ENCODE measurements at places on chromosomes 16 and 17.

GRCh38 chr17:56570199-56570598 lies 23.3 kb upstream of the NOG start:
- DNase-seq, result no peak

- DNase-seq, result peak; percentile 26
Observed at GRCh38 chr16:24499193-24499814, 40.1 kb upstream of the RBBP6 start.

GRCh38 chr17:8728971-8729370 lies 15.7 kb downstream of the CCDC42 start:
- DNase-seq, result no peak

GRCh38 chr16:27991876-27992275 lies 71.6 kb downstream of the GSG1L start:
- DNase-seq, result no peak

DNA sequence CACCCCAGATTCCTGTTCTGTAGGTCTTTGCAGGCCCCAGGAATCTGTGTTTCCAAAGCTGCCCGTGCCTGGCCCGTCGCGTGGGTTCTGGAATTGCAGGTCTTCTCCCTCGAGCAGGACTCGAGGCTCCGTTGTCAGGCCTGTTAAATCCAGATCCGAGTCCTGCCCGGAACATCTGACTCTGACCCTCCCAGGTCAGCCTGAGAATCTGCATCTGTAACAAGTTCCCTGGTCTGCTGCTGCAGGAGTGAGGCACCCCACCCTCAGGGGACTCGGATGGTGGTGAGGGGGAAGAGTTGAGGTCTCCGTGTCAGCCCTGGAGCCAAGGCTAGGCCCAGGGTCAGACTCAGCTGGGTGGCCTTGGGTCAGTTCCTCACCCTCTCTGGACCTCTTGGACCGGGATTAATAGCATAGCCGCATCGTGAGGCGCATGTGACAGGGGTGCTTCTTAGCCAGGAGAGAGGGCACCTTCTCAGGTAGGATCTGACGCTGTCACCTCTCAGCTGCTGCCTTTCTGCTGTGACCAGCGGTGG lies 8.8 kb downstream of the SPIRE2 start:
- DNase-seq, result no peak

DNA sequence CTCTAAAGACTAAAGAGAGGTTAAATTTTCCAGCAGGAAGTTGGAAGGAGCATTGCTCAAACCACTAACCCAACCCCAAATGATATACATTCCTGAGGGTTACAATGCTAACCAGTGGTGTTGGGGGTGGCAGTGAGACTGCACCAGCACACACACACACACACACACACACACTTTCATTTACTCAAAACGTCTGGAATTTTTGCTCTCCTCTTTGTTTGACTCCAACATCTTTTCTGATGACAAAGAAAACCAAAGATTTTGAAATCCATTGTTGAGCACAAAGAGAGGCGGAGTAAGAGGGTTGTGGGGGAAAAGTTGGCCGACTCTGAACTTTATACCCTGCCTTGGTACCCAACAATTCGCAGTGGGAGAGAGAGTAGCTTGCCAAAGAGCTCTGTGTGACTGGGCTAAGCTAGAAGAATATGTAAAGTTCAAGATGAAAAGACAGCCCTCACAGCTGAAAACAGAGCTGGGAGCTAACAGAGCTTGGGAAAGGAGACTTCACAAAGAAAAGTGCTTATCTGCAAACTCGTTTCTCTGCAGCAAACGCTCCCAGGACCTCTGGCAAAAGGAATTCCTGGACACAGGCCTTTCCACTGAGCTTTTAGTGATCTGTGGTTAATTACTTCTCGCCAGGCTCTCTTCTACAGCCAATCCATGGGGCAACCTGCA lies 426.0 kb upstream of the CDH11 start:
- no peak for DNase-seq

GRCh38 chr16:84561291-84561690 lies 56.6 kb downstream of the COTL1 start:
- no peak for DNase-seq

DNA sequence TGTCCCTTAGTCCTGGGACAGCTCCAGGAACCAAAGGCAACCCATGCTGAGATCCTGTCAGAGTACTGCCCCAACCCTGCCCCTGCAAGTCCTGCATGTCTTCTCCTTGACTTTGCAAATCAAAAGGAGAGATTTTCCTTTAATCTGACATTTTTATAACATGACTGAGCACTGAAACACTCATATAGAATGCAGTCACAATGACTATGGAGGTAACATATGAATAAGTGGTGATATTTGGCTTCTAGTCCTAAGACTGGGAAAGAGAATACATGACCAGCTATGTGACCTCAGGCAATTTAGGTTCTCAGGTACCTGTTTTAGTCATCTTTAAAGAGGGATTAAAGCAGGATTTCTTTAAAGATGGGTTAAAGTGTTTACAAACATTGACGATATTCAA lies 941.6 kb upstream of the CDH8 start:
- no peak for DNase-seq

DNA sequence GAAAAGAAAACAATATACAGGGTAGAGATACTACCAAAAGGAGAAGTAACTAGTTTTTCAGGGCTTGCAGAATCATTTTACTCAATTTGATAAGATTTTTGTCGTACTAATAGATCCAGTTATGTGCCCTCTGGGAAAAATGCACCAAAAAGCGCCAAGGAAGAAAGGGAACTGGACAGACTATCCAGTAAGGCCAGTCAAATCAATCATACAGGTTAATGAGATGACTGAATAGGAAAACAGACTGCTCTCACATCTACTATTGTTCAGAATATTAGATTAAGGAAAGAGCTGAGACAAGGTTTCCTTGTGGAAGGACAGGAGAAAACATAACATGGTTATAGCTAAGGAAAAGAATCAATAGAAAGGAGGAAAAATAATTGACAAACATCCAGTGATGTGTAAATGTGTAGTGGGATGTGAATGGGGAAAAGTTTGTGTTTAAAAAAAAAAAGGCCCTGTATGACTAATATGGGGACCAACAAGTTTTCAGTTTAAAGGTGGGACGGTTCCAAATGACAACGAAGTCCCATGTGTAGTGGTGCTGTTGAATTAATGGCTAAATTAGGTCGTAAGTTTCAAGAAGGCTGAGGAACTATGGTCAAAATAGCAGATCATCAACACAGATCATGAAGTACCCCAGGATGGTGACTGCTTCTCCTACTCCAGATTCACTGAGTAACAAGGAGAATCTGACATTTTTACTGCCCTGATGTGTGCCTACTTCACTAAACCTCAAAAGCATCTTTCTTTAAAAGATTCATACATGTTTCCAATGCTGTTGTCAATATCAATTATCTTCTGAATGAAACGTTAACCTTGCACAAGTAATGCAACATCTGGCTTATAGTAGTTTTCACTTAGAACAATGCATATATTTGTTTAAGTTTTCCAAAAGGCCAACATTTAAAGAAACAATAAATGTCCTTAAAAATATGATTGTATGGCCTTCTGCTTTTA lies 40.7 kb downstream of the BRIP1 start:
- DNase-seq, result no peak

DNA sequence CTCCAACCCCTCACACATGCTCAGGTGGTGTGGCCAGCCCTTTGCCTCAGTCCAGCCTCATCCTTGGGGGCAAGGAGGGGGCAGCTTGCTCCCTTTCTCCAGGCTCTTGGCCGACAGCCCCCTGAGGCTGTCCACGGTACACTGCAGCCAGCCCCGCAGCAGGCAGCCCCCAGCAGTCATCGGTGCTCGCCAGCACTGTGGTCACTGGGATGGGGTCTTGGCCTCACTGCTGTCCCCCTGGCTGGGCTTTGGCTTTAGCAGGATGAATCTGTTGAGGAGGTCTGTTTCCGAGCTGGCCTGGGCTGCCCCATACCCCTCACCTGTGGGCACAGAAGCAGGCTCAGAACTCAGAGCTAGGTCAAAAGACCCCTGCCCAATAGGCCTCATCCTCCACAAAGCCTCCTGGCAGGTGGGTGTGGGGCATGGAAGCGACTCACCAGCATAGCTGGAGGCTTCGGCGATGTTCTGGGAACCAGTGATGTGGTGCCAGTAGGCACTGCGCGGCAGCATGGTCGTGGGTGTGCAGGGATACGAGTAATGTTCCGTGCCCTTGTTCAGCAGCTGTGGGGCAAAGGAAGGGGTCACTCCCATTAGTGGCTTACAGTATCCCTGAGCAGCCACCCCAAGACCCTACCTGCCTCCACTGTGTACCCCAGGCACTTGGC lies 10.8 kb downstream of the POLR2C start:
- no peak for DNase-seq

- DNase-seq, result no peak
Observed at GRCh38 chr16:84298376-84298899, 3.8 kb downstream of the WFDC1 start.

GRCh38 chr17:79066963-79067362 lies 7.7 kb upstream of the ENGASE start:
- DNase-seq, result no peak

- DNase-seq, result no peak
Observed at GRCh38 chr16:57096793-57097192, 4.4 kb downstream of the CPNE2 start.

DNA sequence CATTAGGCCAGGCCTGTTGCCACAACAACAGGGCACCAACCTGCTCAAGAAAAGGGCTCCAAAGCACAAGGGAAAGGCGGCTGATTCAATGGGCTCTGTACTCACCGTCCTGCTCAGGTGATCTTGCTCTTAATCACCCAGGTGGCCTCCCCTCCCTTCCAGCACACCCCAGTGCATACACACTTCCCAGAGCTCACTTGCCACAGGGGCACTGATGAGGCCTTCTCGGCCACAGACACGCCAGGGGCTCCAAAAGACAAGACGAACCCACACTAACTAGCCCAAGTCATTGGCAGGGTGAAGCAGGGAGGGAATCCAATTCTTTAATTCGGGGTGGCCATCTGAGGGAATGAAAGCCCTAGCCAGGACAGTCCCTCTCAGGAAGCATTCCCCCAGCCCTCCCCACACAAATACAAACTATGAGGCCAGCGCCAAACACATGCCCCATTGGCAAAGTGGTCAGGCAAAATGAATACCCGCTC lies 1.4 kb downstream of the MYO18A start:
- DNase-seq, result peak; percentile 64

- DNase-seq, result no peak
Observed at GRCh38 chr17:6756425-6757031, 682 bp downstream of the XAF1 start.

DNA sequence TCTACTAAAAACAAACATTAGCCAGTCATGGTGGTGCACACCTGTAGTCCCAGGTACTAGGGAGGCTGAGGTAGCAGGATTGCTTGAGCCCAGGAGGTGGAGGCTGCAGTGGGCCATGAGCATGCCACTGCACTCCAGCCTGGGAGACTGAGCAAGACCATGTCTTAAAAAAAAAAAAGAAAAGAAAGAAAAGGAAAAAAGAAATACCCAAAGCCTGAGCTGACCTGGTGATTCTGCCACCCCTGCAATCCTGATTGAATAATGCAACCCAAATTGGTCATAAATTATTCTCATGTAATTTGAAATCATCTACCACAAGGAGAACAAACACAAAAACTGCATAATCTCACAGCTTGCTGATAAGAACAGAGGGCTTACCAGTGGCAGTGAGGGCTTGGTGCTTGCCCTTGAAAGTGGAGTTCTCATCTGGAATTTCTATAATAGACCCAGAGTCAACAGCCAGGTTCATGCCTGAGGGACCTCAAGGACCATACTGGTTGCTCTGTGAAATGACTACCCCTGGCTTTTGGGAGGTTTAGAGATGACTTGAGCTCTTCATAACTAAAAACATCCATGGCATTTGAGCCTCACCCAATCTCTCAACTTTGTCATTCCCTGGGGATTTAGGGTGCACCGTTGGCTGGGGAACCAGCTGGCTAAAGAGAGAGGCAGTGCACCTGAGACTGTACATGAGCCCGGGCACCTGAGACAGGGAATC lies 35.4 kb upstream of the TMC5 start:
- DNase-seq, result no peak

DNA sequence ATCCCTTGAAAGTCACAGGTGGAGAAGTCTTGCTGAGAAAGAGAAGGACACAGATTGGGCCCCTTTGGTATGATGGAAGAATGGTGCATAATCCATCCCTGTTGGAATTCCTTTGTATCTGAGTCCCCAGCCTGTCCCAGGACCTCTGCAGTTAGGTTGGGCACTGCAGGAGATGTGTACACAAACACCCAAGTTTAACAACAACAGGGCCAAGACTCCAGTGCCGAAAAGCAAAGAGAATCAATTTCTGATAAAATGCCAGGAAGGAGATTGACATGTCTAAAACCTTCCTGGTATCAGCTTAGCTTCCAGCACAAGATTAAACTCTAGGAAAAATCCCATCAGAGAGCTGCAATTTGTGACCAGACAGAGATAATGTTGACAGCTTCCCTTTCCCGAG lies 32.9 kb downstream of the KATNIP start:
- no peak for DNase-seq

DNA sequence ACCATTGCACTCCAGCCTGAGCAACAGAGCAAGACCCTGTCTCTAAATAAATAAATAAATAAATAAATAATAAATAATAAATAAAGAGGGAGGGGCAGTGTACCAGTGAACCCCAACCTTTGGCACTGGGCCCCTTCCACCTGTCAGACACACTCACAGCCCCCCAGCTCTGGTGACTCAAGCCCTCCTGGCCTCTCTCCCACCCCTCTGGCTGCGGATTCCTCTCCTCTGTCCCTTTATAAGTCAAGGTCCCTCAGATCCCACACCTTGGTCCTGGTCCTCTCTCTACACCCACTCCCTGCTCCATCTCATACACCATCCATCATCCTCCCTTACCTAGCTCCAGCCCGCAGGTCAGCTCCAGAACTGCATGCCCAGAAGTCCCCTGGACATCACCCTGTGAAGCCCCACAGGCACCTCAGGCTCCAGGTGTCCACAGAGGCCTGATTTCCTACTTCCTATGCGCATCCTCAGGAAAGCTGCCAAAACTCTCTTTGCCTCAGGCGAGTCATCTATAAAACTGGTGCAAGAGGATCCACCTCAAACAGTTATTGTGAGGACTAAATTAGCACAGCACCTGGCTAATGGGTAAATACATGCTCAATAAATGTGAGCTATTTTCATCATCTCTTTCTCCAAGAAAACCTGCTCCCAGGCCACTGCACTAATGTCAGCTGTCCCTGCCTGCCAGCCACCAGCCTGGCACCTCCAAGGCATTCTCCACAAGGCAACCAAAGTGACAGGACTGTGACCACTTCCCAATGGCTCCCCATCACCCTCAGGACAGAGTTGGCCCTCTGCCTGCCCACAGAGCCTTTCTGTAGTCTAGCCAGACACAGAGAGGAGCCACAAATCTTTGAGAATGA lies 46.8 kb downstream of the BEAN1 start:
- no peak for DNase-seq

DNA sequence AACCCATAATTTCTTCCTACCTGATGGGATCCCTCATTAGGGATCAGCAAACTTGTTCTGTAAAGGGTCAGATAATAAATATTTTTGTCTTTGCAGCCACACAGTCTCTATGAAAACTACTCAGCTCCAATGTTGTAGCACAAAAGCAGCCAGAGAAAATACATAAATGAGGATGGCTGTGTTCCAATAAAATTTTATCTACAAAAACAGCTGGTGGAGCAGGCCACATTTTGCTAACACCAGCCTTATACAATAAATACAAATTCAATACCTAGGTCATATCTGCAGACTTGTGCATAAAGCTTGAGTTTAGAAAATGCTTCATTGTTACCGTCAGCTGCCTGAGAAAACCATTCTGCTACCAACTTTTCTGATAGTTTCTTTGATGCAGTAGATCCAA lies 38.4 kb upstream of the INTS2 start:
- no peak for DNase-seq

- no peak for DNase-seq
Observed at GRCh38 chr17:66268247-66268927, 34.0 kb upstream of the PRKCA start.

- DNase-seq, result no peak
Observed at GRCh38 chr16:50487528-50487927, 60.7 kb upstream of the NKD1 start.

Measured in cerebellar cortex (tissue), 1 donor.